ENCODE measurements at places on chromosomes 2 and 18.
A peak's percentile ranks its signal among the peaks of the same experiment; 100 is the strongest.

- no peak for DNase-seq
Observed at GRCh38 chr2:197571627-197572271, 55.9 kb downstream of the MOB4 start.

GRCh38 chr18:69469444-69469919 lies 68.8 kb downstream of the DOK6 start:
- no peak for DNase-seq

- peak; percentile 24 for DNase-seq
Observed at GRCh38 chr2:240013343-240013742, 11.8 kb downstream of the NDUFA10 start.

DNA sequence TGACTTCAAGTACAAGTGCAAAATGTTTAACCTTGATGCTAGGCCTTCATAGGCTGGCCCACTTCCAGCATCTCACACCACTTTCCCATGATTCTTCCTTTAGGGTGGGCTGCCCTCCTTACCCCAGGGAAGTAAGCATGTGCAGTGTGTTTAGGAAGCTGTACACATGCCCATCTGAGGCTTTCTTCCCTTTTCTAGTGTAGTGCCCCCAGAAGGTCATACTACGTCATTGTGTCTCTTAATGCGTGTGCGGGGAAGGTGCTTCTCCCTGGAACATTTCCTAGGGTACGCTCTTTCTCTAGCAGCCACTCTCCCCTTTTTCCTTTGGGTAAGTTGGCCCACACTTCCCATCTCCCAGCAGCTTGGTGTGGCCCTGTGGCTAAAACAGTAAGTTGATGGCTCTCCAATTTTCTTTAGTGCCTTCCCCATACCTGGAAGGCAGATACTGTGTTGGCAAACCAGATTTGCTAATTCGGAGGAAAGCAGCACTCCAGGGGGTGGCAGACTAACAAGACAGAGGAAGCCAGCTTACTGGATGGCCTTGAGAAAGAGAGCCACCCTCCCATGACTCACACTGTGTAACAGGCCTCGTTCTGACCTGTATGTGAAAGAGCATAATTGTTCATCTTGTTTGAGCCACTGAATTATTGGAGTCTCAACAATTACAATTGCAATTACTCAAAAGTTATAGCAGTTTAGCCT lies 1.1 kb upstream of the SULT6B1 start:
- DNase-seq: peak; percentile 90

- DNase-seq: no peak
Observed at GRCh38 chr18:11972371-11973174, 8.7 kb upstream of the IMPA2 start.

GRCh38 chr2:233810385-233810784 lies 32.3 kb downstream of the MROH2A start:
- DNase-seq: no peak

Data from astrocyte of the spinal cord (primary cell).